Activated CD4-positive, alpha-beta T cell treated with anti-CD3 and anti-CD28 coated beads, Interleukin-2, Interleukin-4, amounts not matched to agents 100 ng/mL and 50 ng/mL, durations not matched to agents 16 hours and 8 hours (primary cell): ENCODE measurements at places on chromosomes 7 and 10.

- DNase-seq, result no peak
Measured at GRCh38 chr7:24732646-24733413, 24.4 kb downstream of the GSDME start.

GRCh38 chr7:43163885-43164284 lies 51.4 kb downstream of the HECW1 start:
- no peak for DNase-seq

DNA sequence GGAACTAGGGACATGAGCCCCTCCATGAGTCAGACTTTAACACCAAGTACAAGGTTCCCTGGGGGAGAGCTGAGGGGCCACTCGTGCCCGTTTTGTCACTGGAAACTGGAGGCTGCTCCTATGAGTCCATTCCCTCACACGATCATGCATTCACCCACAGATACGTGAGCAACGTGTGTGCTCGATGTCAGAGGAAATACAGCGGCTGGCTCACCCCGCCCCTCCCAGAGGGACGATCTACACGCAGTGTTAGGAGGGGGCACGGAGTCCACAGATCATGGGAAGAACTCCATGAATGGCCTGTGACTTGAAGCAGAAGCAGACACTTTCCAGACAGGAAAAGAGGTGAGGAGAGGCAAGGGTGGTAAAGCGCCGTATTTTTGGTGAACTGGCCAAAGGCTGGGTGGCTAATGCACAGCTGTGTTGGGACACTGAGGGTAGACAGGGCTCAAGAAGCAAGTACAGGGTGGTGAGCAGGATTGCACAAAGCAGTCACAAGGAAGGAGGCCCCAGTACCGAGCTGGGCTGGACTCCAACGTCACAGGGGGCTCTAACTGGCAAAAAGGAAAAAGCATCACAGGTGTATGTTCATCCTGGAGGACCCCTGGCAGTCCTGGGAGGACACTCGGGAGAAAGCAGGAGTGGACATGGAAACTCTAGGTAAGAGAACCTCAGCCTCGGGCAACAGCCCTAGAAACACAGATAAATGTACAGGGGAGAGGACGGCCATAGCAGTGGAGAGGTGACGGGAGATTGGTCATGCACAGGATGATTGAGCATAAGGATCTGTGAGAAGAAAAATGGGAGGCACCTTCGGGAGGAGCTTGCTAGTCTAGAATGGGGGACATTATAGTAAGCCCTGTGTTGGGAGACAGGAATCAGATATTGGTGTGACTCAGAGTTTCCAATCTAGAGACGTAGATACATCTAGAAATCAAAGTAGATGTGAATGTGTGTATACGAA lies 41.2 kb downstream of the TNS3 start:
- no peak for DNase-seq

DNA sequence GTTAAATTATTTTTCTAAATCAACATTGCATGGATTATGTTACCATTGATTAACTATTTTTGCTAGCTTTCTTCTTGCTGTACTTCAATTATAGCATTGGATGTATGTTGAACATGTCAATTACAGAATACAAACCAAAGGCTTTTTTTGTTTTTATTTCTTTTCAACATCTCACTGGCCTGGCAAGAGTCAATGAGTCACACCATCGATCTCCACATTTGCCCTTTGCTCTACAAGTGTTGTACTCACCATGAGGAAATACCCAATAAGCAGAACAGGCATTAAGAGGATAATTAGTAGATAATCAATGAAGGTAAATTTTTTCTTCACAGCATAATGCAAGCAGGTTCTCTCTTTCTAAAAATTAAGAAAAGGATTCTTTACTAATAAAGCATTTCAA lies 23.3 kb downstream of the ANKRD22 start:
- DNase-seq, result no peak

- DNase-seq, result no peak
Measured at GRCh38 chr10:110625951-110626855, 17.9 kb upstream of the RBM20 start.

GRCh38 chr7:75559355-75559975 lies 67.3 kb downstream of the SPDYE5 start:
- no peak for DNase-seq

GRCh38 chr10:50653142-50653541 lies 29.4 kb upstream of the SGMS1 start:
- peak; percentile 24 for DNase-seq

GRCh38 chr10:19954601-19955000 lies 138.4 kb downstream of the PLXDC2 start:
- DNase-seq, result no peak

DNA sequence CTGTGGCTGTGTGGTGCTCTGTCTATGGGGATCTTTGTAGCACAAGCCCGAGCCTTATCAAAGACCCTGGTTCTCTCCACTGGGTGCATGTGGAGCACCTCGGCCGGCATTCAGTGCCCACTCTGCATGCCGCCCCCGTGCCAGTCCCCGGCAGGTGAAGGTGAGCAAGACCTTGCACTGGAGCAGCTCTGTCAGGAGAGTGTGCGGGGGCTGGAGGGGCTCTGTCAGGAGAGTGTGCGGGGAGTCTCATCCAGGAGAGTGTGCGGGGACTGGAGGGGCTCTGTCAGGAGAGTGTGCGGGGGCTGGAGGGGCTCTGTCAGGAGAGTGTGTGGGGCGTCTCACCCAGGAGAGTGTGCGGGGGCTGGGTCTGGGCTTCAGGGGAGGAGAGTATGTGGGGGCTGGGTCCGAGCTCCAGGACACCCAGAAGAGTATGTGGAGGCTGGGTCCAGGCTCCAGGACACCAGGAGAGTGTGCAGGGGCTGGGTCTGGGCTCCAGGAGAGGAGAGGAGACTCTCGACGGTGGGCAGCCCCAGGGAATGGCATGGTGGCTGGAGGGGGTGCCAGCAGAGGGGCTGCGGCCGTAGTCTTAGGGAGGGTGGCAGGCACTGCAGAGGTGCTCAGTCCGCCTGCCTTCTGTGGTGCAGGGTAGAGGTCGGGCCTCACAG lies 40.8 kb downstream of the INPP5A start:
- no peak for DNase-seq

GRCh38 chr7:143015084-143015483 lies 11.8 kb downstream of the OR9A2 start:
- DNase-seq, result no peak

- peak; percentile 36 for DNase-seq
Measured at GRCh38 chr7:30159698-30160143, 24.9 kb downstream of the MTURN start.

- no peak for DNase-seq
Measured at GRCh38 chr7:81725812-81726127, 44.1 kb downstream of the HGF start.

- no peak for DNase-seq
Measured at GRCh38 chr10:44742248-44742647, 168.9 kb upstream of the TMEM72 start.

DNA sequence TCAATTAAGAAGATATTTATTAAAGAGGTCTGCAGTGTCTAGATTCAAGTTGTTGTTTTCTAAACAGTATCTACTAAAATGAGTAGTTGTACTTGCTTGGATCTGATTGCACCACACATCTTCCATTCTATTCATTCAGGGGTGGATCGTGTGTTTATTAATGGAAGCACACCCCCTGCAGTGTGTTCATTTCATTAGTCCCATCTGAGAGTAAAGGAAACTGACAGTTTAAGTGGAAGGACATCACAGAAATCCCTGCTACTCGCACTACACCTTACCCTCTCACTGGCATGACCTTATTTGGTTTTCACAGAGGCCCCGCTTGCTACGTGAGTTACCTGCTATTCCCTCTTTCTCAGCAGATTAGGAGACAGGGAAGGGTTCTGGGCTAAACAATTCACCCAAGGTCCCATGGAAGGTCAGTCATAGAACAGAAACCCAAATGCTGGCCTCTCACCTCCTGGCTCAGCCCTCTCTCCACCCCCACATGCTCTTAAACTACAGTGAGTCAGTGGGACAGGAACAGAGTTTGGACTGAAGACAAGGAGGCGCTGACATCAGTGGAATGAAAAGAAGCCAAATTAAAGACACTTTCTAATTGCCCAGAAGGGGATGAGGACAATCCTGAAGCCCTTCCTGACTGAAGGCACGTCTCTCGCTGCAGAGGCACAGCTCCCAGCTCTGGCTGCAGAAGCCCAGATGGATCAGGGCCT lies 369.2 kb upstream of the NRP1 start:
- DNase-seq, result no peak

- DNase-seq, result no peak
Measured at GRCh38 chr10:86961481-86962091, 3.2 kb downstream of the SNCG start.

GRCh38 chr7:102073931-102074880 lies 212.5 kb upstream of the SH2B2 start:
- DNase-seq, result no peak

DNA sequence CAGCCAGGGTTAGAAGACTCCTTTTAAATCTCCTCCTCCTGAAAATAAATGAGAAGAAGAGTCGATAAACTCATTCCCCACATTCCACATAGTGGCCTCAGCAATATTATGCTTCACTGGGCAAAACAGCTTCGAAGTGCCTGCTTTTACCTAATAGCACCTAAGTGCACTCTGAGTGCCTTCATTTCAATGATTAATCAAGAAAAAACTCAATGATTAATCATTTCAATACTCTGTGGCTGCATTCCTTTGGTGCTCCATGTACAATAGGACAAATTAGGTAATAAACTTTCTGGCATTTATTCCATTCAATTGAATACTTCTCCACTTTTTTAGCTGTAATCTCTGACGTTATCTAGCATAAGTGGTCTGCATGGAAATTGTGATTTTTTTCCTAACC lies 174.6 kb downstream of the CCDC71L start:
- no peak for DNase-seq

DNA sequence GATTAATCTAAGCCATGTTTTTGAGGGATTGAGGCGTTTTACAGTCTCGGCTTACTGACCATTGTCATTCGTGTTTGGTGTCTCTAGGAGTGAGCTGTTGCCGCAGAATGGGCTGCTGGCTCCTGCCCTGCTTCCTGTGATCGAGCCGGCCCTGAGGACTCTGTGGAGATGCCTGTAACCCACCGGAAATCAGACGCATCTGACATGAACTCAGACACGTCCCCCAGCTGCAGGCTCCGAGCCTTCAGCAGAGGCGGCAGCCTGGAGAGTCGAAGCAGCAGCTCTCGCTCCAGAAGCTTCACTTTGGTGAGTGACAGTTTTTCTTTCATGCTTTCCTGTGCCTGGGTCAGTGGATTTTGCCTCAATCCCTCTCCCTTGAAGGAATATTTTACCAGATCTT lies 28.8 kb downstream of the PROSER2 start:
- no peak for DNase-seq

- no peak for DNase-seq
Measured at GRCh38 chr10:101270763-101271162, 41.5 kb upstream of the LBX1 start.

GRCh38 chr7:77811516-77812289 lies 13.1 kb downstream of the PHTF2 start:
- DNase-seq, result no peak

DNA sequence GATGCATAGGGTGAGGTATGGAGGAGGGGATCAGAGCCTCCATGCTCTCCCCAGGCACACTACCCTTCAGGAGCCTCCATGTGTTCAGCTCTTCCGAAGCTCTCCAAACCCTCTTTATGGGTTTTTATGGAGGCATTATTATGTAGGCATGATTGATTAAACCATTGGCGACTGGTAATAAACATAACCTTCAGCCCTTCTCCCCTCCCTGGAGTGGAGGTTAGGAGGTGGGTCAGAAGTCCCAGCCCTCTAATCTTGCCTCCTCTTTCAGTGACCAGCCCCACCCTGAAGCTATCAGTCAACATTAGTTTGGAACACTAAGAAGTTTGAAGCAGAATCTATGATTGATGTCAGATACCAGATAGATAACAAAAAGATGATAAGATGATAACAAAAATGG lies 23.3 kb downstream of the CAPZA2 start:
- DNase-seq, result no peak

DNA sequence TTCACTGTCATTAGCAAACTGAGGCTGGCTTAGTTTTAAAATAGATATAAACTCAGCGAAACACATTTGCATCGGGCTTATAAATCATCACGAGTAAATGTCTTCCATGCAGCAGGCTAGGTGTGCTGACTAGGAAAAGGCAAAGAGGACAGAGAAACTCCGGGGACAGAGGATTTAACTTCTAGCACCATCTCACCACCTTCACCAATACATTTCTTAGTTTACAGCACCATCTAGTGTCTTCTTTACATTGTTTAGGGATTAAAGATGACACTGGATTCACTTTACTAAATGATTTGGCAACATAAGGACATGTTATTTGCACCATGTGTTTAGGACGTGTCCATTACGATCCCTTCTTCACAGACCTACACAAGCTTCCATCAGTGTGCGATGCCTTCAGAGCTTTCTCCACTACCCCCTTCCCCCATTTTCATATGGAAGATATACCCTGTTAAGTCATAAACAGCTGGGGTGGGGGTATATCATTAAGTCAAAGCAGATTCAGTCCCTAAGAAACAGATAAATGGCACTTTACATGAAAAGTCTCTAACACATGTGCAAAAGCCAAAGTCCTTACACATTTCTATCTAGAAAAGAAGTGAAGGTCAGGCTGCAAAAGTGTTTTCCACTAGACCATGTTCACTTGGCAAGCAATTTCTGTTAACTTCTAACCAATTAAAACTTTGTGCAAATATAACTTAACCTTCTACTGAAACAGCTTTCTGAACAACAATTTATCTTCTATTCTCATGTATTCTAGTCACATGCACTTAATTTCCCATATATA lies 103.3 kb downstream of the GRB10 start:
- DNase-seq, result peak; percentile 62

- DNase-seq, result peak; percentile 87
Measured at GRCh38 chr7:1176891-1177373, 16.9 kb upstream of the ZFAND2A start.

DNA sequence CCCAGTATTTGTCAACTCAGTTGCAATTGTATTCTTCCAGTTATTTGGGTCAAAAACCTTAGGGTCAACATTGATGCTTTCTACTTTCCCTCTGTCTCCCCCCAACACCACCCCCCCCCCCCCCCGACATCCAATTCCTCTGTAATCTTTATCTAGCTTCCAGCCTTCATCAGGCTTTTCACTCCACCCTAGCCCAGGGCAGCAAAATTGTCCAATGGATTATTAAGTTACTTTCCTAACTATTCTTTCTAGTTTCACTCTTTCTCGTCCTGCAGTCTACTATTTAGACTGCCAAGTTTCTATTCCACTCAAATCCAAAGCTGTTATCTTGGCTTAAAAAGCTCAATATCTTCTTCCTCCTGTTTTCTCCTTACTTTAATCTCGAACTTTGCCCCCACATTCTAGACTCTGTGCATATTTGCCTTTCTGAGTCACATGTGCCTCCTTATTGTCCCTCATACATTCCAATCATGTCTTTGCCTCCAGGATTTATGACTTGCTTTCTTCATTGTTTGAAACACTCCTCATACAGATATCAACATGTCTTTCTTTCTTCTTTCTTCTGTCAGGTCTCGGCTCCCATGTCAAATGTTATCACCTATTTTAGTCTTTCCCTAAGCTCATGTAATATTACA lies 196.6 kb upstream of the TMEM196 start:
- DNase-seq, result no peak

GRCh38 chr10:52318136-52318701 lies 4.1 kb downstream of the DKK1 start:
- DNase-seq, result no peak
